ENCODE measurements at places on chromosomes 1 and 21.

DNA sequence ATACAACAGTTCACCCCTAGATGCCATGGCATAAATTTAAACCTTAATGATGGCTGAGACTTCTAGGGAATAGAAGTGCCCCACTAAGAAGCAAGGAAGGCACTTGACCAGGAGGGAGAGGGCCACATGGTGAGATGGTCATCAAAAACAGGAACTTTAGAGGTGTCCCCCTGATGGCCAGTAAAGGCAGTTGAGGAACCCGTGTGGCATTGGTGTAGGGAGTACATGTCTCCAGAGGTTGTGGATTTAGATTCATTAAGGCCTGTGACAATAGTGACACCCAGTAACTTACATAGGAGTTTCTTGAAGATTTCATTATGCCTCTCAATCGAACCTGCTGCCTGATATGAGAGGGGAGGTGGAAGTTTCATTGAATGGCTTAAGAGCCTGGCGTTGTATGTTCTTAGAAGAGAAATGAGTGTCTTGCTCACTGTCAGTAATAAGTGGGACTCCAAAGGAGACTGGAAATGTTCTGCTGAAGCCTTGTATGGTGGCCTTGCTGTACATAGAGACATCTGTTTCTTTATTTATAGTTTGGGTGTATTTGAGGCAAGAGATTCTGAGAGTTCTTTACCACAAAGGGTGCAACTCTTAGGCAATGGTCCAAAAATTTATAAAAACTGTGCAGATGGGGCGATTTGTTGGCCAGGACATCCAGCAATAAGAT is 27.9 kb downstream of the EDARADD start:
- DNase-seq, result no peak

- DNase-seq, result no peak
Observed at GRCh38 chr1:32122151-32122550, 14.3 kb downstream of the KPNA6 start.

DNA sequence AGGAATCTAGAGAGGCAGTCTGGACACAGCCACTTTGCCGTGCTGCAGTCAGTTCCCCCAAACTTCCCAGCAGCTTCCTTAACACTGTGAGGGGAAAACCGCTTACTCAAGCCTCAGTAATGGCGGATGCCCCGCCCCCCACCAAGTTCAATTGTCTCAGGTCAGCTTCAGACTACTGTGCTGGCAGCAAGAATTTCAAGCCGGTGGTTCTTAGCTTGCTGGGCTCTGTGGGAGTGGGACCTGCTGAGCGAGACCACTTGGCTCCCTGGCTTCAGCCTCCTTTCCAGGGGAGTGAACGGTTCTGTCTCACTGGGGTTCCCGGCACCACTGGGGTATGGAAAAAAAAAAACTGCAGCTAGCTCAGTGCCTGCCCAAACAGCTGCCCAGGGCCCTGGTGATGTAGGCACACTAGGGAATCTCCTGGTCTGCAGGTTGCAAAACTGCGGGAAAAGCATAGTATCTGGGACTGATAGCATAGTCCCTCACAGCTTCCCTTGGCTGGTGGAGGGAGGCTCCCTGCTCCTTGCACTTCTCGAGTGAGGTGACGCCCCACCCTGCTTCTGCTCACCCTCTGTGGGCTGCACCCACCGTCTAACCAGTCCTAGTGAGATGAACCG is 23.7 kb upstream of the HFM1 start:
- no peak for DNase-seq

DNA sequence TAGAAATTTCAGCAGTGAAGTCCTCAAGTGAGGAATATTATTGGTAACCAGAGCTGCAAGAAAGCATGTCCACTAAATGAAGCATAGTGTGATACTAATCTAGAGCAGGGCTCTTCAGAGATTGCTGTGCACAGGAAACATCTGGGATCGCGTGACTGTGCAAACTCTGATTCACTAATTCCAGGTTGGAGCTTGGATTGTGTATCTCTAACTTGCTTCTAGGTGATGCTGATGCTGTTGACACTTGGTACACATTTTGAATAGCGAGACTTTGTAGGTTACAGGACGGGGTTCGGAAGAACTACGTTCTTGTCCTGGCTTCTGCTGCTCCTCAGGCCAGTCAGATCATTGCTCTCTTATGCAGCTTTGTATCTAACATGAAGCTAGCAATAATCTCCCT is 66.5 kb downstream of the PRRX1 start:
- DNase-seq, result no peak

GRCh38 chr1:154556422-154556821 is 2.0 kb downstream of the UBE2Q1 start:
- DNase-seq, result no peak

DNA sequence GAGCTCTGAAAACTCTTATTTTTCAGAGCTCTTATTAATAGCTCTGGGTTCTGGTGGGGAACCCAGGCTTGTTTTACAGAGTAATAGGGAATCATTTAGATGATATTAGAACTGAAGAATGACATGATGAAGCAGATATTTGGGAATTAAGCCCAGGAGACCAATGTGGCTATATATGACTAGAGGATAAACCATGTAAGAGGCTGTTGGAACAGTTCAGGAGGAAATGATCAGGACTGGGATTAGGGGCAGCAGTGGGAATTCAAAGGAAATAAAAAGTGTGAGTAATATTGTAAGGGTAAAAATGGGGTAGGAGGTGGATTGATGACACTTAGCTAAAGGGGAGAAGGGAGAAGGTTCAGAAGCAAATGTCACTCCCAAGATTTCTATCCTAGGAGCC is 58.6 kb downstream of the GIPC2 start:
- no peak for DNase-seq

GRCh38 chr1:67020304-67020703 is 33.6 kb downstream of the SLC35D1 start:
- no peak for DNase-seq

DNA sequence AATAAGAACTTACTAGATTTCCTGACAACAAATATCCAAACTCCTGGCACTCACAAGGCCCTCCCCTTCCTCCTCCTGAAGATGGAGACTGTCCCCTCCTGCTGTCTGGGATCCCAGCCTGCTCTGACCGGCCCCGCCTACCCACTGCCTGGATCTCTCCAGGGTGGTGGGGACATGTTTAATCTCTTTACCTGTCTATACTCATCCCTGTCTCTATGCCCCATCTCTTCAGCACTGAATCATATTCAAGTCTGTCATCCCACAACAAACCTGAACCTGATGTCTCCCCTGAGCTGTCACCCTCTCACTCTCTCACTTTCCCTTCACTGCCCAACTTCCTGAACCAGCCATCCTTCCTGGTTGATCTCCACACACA is 22.1 kb downstream of the MATN1 start:
- no peak for DNase-seq

DNA sequence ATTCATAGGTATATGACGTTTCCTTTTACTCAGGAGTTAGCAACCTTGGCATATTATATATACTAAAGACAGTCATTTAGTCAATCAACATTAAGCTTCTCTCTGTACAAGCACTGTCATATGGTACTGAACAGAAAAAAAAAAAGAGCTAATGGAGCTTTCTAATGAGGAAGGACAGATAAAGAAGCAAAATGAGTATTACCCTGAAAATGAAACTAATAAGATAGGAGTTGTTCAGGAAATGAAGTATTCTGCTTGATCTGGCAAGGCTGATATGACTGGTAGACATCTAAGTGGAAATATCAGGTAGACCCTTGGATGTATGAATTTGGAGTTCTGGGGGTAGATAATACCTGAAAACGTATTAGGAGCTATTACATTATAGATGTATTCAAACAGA is 4.3 kb upstream of the IKBKE start:
- DNase-seq, result no peak
